Hepatic stellate cell (primary cell): ENCODE measurements at places on chromosomes 13 and 19.

DNA sequence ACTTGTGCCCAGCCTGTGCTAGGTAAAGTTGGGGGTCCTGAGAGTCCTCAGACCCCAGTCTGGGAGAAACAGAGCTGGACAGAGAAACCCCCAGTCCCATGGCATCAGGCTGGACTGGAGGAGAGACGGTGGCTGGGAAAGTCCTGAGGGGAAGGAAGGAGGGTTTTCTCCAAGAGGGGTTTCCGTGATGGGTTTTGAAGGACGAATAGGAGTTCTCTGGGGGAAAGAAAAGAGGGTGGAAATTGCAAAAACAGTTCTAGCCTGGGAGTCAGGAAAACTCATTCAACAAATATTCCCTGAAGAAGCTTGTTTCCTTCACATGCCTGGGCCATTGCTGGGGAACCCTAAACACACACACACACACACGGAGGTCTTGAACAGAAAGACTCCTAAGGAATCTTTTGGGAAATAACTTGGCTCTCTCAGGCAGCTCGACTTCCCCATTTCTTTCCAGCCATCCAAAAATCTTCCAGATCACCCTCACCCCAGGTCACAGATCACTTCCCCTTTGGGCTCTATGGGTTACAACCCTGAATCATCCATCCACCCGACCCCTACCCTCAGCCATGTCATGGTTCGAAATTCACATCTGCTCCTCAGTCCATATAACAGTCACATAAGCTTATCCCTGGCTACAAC lies 47.5 kb downstream of the COLGALT1 start:
- DNase-seq, result no peak

- DNase-seq, result peak; percentile 86
These were observed 1.5 kb upstream of the MYO1F start for GRCh38 chr19:8578642-8579265.

GRCh38 chr19:7010722-7011593 lies 10.3 kb downstream of the MBD3L2B start:
- DNase-seq, result no peak

- DNase-seq, result no peak
These were observed 52.1 kb downstream of the ZNRF4 start for GRCh38 chr19:5507065-5507909.

- DNase-seq, result no peak
These were observed 197.8 kb downstream of the TEX29 start for GRCh38 chr13:111518161-111518792.

GRCh38 chr13:84352946-84353345 lies 470.7 kb upstream of the SLITRK1 start:
- DNase-seq, result no peak

DNA sequence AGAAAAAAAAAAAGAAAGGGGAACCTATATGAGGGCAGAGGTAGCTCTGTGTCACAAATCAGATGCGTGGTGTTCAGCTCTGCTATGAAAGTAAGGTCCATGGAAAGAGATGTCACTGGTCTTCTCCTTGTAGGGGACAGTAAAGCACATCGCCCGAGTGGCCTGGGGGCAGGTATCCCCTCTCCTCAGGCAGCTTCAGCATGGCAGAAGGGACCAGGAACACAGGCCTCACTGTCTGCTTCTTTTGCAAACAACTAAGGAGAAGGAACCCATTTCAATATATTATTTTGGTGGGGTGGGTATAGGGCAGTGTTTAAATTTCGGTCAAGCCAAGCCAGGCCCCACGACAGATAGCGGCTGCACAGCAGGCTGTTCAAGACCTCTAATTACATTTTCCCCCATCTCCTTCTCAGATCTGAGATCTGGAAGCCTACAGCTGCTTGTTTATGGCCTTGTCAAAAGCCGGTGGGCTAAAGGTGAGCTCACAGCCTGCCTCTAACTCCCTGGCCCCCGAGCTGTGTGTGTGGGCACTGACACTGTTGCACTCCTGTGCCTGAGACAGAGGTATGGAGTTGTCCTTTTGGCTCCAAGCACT lies 72.8 kb downstream of the HSPH1 start:
- DNase-seq, result no peak

DNA sequence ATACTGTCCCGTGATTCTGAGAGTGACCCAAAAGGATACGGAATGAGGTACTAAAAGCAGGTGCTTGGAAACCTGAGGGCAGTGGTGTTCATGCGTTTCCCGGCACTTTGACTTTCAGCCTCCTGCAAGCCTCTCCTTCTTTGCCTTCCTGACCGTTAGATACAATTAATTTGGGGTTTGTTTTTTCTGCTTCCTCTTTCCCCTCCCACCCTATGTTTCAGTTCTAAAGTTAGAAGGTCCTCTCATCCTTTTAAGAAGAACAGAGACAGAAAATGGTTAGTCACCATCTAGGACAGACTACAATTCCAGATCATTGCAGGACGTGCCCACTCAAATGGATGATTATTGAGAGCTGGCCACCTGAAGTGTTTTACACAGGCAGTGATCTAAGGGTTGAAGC lies 1.8 kb upstream of the LILRB4 start:
- no peak for DNase-seq

DNA sequence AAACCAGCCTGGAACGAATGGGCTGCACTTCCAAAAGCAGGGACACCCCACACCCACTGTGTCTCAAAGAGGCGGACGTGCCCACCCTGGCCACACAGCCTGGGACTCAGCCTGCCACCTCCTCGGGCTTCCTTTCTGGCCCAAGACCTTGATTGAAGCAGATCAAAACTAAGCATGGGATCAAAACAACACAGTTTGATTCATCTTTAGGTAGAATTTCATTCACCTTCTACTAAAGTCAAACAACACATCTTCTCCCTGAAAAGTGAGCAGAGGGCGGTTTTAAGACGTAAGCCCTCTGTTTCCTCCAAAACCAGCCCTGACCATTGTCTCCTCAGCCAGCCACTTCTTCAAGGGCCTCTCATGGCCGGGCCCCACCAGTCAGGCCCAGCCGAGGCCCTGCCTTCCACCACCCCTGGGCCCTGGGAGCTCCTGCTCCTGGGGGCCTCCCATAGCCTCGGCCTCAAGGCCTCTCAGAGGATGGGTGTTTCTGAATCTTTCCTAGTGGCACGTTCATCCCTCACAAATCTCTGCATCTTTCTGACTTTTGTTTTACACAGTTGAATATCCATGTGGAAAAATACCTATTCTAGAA lies 6.3 kb upstream of the F10 start:
- no peak for DNase-seq

DNA sequence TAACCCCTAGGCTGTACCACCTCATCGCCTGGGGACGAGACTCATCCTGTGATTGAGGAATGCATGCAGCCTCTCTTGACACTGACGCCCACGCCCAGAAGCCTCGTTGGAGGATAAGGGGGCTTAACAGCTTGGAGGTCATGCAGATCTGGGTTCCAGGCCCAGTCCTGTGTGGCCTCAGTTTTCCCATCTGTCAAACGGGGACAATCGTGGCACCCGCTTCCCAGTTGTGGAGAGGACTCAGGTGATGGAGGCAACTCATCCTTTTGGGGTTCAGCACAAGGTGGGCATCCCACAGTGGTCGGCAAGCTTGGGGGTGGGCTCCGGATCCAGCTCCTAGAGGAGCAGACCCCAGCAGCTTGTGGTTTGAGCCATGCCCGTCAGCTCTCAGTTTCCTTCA lies 1.4 kb upstream of the LGI4 start:
- no peak for DNase-seq

DNA sequence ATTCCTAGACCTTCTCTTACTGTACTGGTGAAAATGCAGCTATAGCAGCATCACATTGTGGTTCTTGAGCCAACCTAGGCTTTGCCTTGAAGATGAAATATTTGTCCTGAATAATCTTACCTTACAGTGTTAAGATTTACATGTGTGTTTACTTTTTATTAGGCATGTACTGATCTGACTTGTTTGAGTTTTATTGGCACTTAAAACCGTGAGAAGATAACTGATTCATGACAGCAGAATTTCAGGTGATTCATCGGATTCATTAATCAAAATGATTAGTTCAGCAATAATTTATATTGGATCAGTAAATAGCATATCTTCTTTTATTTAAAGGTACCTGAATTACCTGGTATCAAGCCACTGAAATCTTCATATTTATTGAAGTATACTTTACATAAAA lies 296.3 kb downstream of the KLF5 start:
- DNase-seq, result no peak

DNA sequence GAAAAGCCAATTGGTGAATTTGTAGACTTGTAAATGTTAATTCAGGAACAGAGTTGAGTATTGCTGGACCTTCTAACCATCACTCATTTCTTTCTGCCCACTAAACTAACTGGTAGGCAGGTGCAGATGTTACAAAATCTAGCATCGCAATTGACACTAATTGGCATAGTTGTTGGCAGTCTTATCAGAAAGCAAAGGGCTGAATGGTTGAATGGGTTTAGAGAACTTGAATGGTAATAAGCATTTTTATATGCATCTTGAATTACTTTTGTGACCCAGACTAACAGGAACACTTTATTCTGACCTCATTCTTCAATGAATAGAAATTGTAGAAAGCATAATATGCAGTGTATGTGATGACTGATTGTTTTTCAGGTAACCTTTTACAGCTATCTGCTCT lies 189.1 kb downstream of the GGACT start:
- no peak for DNase-seq

DNA sequence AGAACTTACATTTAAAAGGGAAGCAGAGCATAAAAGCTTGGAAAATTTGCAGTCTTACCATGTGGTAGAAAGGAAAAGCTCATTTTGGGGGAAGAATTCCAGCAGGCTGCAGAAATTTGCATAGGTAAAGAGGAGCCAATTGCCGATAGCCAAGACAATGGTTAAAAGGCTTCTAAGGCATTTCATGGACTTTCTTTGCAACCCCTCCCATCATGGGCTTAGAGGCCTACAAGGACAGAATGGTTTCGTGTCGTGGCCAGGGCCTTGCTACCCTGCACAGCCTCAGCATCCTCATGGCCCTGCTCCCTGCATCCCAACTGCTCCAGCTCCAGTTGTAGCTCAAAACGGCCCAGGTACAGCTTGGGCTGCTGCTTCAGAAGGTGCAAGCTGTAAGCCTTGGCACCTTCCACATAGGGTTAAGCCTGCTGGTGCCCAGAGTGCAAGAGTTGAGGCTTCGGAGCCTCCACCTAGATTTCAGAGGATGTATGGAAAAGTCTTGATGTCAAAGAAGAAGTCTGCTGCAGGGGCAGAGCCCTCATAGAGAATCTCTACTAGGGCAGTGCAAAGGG lies 420.3 kb downstream of the PCDH17 start:
- DNase-seq, result no peak

DNA sequence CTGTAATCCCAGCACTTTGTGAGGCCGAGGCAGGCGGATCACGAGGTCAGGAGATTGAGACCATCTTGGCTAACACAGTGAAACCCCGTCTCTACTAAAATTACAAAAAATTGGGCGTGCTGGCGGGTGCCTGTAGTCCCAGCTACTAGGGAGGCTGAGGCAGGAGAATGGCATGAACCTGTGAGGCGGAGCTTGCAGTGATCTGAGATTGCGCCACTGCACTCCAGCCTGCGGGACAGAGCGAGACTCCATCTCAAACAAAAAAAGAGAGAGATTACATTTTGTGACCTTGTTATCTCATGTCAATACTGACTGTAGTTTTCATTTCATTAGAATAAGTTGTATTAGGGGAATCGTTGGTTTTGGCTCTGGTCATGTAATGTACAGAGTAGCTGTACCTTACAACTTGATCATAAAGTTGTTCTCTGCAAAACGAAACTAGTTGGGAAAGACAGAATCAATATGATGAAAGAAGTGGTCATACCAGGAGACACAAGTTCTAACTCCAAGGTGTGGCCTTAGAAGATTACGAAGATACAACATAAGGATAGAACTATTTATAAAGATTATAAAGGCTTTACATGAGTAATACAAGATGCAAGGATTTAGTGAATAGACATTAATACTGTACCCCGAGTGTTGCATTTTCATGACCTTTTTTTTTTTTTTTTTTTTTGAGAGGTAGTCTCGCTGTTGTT lies 15.3 kb downstream of the TMEM38A start:
- DNase-seq, result no peak

GRCh38 chr13:46232281-46232680 lies 20.6 kb downstream of the LRRC63 start:
- no peak for DNase-seq

DNA sequence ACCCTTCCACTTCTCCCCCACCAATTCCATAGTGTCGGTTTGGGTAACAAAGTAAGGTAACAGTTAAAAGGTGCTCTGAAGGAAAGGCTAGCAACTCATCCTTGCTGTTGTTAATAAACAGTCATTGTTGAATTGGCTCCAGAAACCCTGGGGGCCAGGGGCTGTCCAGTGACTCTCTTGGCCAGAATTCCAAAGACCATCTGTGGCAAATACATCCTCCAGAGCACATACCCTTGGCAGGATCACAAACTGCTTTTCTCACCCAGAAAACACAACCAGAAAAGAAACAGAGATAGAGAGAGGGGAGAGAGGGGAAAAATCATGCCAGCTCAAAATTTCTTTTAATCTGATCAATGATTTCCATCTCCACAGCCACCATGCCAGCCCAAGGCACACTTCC lies 22.1 kb downstream of the CACNA1A start:
- no peak for DNase-seq

DNA sequence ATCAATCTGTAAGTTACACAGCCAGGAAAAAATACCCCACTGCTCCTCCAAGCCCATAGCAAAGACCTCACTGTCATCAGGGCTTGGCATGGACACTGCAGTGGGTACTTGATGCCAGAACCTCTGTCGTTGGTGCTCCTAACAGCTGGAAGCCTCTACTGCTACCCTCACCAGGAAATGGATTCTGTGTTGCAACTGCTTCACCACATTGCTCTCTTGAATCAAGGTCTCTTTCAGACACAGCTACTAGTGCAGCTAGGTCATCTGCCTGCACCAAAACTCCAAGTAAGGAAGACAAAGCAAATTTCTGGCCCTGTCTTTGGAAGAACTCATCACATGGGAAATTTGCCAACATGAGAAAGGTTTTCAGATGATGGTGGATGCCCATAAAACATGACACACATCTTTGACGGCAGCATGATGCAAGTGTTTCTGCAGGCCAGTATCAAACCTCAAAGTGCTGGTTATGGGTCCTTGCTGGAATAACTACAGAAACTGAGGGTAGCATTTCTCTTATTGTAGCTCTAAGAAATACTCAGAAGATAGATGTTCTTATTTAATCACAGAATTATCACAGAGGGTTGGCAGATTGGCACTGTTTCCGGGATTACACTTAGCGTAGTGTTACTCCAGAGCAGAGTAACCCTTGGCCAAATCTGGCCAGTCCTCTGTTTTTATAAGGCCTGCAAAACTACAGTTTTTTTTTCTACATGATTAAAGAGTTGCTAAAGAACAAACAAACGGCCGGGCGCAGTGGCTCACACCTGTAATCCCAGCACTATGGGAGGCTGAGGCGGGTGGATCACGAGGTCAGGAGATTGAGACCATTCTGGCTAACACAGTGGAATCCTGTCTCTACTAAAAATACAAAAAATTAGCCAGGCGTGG lies 12.9 kb upstream of the PCCA start:
- no peak for DNase-seq

- no peak for DNase-seq
These were observed 33.2 kb upstream of the PEPD start for GRCh38 chr19:33554821-33555220.

- DNase-seq, result no peak
These were observed 7.8 kb downstream of the EBPL start for GRCh38 chr13:49683489-49683888.

GRCh38 chr13:30415430-30416030 lies 6.8 kb upstream of the UBE2L5 start:
- DNase-seq, result no peak
